ENCODE measurements at places on chromosomes 13 and 19.

- DNase-seq = no peak
Observed at GRCh38 chr19:7869453-7869909, 4.7 kb downstream of the PRR36 start.

GRCh38 chr13:73618275-73618865 lies 515.8 kb downstream of the KLF12 start:
- no peak for DNase-seq

GRCh38 chr13:97308735-97309429 lies 86.7 kb downstream of the MBNL2 start:
- no peak for DNase-seq

DNA sequence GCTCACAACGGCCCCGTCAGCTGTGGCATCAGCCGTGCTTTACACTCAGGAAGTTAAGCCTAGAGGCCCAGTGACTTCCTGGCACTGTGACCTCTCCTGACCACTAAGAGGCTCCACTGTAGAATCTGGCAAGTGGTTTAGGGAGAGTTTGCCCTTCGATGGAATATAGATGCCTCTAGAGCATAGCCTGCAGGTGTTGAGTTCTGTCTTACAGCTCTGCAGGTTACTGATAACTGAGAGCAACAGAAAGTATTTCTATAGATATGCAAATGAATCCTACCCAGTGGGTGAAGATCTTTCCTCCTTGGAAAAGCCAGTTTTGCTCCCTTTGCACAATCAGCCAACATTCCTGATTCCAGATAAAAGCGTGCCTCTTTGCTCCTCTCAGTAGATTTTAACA lies 35.8 kb downstream of the ATP12A start:
- DNase-seq = no peak

DNA sequence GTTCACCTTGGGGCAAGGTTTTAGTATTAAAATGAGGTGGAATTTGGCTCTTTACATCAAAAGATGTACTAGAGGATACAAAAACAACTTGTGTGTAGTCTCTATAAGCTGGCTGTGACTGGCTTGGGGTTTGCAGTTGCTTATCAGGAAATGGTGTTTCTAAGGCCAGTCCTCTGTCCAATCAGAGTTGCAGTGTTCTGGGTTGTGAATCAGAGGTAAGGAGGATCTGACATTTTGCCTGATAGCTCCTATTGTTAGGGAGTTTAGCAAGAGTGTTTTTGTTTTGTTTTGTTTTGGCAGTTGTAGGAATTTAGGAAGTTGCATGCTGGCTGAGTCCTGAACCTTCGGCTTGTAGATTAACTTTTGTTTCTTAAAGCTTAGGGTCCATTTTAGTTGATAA lies 20.1 kb upstream of the ESD start:
- no peak for DNase-seq

- no peak for DNase-seq
Observed at GRCh38 chr13:111431206-111431605, 110.8 kb downstream of the TEX29 start.

DNA sequence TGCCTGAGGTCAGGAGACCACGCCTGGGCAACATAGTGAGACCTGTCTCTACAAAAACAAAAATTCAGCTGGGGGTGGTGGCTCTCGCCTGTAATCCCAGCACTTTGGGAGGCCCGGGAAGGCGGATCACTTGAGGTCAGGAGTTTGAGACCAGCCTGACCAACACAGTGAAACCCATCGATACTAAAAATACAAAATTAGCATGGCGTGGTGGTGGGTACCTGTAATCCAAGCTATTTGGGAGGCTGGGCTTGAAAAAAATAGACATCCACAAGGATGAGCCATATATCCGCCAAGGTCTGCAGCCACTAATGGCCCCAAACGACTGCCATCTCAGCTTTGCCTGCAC lies 3.1 kb downstream of the RPS16 start:
- DNase-seq = no peak

Data from hypothalamus (tissue), 51 donors.